ENCODE measurements at places on chromosomes 3 and 15.

- no peak for DNase-seq
Observed at GRCh38 chr3:197380786-197381185, 82.4 kb upstream of the DLG1 start.

DNA sequence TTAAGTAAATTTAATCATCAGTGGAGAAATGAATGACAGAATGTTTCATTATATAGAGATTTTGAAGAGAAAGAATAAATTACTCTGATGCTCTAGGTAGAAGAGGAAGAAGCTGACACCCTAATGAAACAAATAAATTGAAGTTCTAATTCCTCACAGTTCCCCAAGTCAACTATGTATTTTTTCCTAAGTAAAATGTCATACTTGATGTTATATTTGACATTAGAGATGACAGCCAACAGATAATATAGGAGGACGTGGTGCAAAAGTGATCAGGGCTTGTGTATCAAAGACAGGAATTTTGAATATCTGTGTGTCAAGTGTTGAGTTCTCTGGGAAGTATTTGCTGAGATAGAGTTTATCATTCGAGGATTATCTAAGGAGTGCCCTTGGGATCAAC lies 81.2 kb upstream of the CADPS start:
- no peak for DNase-seq

DNA sequence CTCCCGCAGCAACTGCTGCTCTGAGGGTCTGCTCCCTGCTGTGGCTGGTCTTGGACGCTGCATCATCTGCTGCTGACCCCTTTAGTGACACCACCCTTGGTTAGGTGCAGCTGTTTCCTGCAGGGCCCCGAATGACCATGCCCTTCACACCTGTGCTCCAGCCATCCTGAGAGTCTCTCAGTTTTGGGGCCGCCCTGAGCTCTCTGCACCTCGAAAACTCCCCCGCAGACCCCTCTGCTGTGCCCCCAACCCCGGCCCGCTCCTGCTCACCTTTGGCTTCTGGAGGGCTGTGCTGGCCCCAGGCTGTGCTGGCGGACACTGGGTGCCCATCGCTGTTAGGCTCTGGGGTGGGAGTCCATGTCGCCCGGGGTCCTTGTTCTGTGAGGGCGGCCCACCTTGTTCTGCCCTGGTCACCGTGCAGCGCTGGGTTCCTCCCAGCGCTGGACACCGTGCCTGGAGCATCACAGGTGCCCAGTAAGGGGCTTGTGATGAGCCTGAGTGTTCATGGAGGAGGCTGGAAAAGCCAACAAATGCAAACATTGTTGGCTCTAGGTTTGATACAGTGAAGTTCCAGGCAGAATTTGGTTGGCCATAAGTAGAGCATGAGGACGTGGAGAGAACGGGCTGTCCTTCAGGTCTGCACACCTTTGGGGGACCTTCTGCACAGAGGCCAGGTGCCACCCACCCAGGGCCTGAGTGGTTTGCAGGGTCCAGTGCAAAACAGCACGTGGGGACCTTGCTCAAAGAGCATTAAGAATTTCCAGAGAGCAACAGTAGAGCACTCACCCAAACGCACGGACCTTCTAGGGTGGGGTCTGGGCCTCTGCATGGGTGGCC lies 12.3 kb downstream of the ABTB1 start:
- no peak for DNase-seq

GRCh38 chr3:59558906-59559720 lies 509.3 kb upstream of the CFAP20DC start:
- DNase-seq = no peak
